ENCODE measurements at places on chromosomes 11 and 22.
A peak's percentile ranks its signal among the peaks of the same experiment; 100 is the strongest.

DNA sequence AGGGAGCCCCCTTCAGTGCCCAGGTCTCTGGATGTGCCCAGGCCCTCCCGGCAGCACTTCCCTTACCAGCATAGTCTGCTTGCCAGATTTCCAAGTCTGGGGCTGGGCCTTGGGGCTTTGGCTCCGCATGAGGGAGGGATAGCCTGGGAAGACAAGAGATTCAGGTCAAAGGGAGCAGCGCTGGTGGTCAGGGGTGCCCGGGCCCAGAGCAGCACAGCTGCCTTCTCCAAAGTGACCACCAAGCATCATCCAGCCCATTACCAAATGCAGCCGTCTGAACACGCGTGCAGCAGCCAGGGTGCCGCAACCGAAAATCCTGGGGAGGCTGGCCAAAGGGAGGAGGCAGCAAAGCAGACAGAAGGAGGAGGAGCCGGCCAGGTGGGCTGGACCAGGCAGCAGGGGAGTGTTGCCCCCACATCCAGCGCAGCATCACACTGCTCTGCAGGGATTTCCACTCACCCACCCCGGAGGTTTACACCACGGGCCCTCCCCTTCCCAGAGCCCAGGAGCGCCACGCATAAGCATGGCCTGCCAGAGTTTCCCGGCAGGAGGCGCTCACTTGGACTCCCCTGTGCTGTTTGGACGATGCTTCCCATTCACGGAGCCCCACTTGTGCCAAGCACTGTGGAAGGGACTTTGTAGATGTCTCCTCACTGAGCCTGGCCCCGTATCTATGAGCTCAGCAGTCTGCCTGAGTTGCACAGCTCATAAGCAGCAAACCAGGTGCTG, 22.5 kb downstream of the TRIM29 start:
- no peak for DNase-seq

GRCh38 chr11:109728056-109728455, 306.1 kb downstream of the C11orf87 start:
- DNase-seq, result no peak

GRCh38 chr22:46336119-46337078, 885 bp downstream of the TRMU start:
- DNase-seq, result no peak

DNA sequence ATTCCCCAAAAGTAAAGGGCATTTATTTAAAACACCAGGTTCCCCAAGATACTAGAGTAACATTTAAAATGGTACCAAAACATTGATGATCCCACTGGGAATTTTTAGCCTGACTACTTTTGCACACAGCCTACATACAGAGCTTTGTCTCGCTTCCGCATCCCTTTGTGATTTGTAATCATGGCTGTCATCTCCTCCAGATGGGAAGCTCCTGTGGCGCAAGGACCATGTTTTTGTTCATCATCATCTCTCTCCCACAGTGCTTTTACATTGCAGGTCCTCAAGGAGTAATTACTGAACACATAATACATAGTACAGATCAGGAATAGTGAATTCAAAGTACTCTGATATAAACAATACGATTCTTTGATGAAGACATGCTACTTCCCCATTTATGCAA, 231.2 kb upstream of the MTNR1B start:
- DNase-seq, result no peak

DNA sequence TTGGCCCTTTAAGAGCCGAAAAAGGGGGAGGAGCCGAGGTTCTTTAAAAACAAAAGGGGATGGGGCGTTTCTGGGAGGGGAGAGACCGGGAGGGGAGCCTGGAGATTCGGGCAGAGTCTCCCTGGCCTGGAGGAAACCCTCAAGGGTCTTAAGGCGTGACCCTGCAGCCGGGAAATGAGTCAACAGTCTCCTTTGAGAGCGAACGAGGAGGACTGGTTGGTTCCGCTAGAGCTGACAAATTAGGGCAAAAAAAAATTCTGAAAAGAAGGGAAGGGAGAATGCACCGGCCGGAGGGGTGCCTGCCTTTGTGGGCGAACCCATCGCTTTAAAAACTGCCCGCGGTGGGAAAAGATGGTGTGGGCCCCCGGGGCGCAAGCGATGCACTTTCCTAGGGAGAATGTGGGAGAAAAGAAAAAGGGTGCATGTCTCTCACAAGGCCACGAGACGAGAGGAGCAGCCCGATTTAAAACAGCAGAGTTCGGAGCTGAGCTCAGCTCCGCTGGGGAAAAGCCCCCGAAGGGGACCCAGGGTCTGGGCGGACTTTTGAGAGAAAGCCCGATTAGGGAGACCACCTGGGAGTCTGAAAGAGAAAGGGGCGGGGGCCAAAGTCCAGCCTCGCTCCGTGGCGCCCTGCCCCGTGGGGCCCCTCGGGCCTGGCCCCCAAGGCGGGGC, 874 bp downstream of the ZFTA start:
- no peak for DNase-seq

GRCh38 chr22:35051013-35051535, 14.9 kb upstream of the ISX start:
- DNase-seq, result no peak

- DNase-seq, result no peak
These were observed 34.8 kb upstream of the DLAT start for GRCh38 chr11:111990381-111990780.

GRCh38 chr11:118338637-118339061, 3.9 kb downstream of the CD3D start:
- peak; percentile 79 for DNase-seq

DNA sequence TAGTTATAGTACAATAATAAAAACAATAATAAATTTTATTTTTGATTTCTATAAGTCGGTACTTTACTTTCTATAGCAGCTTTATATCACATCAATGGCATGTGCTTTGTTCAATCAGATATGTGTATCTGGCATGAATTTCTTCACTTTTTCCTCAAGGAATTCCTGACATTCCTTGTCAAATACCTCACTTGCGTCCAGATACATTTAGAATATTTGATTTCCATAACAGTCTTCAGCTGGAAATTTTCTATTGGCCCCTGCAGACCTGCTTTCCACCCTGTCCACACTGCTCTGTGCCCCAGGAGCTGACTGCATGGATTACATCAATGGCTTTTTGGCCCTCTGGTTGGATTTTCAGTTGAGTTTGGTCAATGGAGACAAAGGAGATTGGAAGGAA, 93.2 kb downstream of the FAR1 start:
- no peak for DNase-seq

DNA sequence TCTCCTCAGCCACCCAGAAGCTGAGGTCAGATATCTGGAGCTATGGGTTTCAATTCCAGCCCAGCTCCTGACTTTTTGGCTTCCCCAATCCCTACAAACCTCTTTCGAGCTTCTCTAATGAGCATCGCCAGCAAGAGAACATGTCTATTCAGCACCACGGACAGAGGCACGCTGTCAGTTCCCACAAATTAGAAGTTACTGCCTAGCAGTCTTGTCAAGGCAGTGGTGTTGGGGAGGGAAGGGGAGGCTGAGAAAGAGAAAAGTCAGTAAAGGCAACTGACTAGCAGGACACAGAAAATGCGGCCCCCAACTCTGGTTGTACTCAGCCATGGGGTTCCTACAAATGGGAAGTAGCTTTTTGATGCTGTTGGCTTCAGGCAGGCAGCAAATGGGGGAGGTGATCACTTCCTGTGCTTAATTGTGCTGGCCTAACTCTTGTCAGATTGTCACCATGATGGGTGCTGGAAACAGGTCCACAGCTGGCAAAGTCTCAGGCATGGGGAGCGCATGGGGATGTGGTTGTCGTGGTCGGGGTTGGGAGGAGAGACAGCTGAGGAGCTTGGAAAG, 205.9 kb downstream of the ST3GAL4 start:
- no peak for DNase-seq

GRCh38 chr11:86715611-86716010, 43.2 kb upstream of the ME3 start:
- no peak for DNase-seq

- DNase-seq, result no peak
These were observed 8.9 kb downstream of the TMPRSS6 start for GRCh38 chr22:37100589-37101127.

GRCh38 chr11:12680246-12680939, 6.2 kb downstream of the TEAD1 start:
- no peak for DNase-seq

DNA sequence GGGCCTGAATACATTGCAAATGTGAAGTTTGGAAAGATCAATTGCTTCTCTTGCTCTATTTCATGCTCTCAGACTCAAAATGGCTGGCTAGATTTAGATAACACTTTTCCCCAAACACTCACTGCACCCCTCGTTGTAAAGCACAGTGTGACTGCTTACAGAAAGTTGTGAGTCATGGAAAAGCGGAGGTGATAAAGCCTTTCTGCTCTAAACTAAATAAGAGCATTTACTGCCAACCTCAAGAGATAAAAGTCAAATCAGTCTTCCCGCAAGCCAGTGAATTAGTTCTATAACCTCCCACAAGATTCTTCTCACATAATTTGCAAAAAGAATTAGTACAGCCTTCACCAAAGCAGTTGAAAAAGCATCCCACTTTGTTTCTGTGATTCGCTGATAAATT, 168.7 kb downstream of the WT1 start:
- DNase-seq, result no peak

DNA sequence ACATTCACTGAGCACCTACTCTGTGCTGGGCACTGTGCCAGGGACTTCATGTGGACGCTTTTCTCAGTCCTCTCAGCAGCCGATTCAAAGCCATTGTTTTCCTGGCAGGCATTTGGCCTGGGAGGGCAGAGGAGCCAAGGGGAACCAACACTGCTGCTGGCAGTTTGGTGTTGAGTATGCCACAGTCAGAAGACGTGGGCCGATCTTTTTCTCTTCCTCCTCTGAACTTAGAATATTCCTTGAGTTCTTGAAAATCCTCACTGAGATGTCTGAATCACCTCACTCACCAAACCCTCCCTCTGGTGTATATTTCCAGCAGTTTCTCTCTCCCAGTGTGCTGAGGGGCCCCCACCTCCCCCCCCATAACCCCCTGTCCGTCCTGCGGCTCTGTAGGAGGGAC, 114.5 kb upstream of the CRYBB3 start:
- DNase-seq, result no peak

DNA sequence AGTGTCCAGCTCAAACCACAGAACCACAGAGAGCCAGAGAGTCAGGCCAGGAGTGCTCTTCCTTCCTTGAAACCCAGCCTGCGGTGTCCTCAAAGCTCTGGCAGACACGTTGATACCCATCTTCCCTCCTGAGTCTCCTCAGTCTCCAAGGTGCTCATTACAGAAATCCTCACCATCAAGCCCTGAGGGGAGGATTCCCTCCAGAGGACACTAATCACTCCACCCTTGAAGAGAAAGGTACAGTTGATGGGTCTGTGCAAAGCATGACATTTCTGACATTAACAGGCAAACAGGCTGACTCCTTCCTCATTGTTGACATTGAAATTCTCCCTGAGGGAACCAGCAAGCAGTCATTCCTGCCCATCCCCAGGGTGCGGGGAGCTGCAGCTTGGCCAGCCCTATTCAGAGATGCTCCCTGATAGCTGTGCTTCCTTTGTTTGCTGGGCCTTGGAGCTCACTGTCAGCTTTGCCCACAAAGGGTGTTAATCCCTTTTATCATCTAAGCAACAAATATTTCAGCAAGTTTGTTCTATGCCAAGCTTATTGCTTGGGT, 101.7 kb upstream of the CSNK2A3 start:
- DNase-seq, result no peak

GRCh38 chr11:114284914-114285313, 11.3 kb upstream of the NNMT start:
- no peak for DNase-seq

DNA sequence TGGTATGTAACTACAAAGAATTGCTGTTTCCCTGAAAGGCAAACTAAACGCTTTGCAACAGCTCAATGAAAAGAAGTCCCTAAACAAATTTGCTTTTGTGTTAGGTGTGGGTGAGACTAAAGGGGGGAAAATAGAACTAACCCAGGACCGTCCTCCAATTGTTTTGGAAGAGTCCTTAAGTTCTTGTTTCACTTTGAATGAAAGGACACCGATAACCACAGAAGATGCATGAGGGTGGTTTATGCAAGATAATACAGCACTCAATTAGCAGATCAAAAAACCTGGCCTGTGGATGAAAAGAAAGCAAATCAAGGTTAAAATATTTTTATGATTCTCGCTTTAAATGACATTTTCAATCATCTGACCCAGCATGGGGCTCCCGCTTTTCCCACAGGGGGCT, 304.5 kb upstream of the SYN3 start:
- no peak for DNase-seq

GRCh38 chr22:31540966-31541365, 44.6 kb downstream of the SFI1 start:
- DNase-seq, result no peak

DNA sequence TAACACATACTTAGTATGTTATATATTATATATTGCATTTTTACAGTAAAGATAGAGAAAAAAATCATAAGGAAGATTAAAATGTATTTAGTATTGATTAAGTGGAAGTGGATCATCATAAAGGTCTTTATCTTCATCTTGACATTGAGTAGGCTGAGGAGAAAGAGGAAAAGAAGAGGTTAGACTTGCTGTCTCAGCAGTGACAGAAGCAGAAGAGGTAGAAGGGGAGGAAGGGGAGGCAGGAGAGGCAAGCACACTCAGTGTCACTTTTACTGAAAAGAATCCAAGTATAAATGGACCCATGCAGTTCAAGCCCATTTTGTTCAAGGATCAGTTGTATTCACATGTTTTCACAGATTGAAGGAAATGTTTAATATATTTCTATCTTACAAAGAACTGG, 69.7 kb downstream of the GAB2 start:
- DNase-seq, result no peak

GRCh38 chr11:45739866-45740265, 65.1 kb upstream of the SLC35C1 start:
- no peak for DNase-seq

DNA sequence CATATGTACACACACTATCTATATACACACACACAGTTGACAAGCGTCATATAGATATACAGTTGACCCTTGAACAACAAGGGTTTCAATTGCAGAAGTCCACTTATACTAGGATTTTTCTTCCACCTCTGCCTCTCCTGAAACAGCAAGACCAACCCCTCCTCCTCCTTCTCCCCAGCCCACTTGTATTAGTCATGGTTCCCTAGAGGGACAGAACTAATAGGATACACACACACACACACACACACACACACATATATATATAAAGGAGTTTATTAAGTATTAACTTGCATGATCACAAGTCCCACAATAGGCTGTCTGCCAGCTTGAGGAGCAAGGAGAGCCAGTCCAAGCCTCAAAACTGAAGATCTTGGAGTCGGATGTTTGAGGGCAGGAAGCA, 92.9 kb downstream of the DHCR7 start:
- DNase-seq, result no peak

DNA sequence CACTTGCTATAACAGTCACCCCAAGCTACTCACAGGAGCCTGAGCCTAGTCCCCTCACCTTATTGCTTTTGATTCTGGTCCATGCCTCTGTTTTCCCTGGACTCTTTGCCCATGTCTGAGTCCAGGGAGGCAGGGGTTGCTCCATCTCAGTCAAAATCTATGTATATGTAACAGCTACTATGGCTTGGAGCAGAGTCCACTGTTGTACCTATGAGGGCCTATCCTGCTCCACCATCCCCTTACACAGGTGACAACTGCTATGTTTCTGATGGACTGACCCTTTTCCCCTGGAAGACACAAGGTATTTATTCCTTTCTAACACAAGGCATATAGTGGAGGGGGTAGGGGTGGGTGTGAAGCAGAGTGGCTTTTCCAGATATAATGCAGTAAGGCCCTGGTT, 119.6 kb downstream of the VPREB1 start:
- DNase-seq, result no peak
